ENCODE measurements at places on chromosomes 7 and 10.
A peak's percentile ranks its signal among the peaks of the same experiment; 100 is the strongest.

- DNase-seq: no peak
- no peak overlapping the region for H3K27ac ChIP-seq
- no peaks in the 10 kb centered on the region for H3K27me3 ChIP-seq
- no peaks in the 10 kb centered on the region for H3K36me3 ChIP-seq
Measured at GRCh38 chr7:34260279-34260678, 354.9 kb downstream of the BMPER start.

DNA sequence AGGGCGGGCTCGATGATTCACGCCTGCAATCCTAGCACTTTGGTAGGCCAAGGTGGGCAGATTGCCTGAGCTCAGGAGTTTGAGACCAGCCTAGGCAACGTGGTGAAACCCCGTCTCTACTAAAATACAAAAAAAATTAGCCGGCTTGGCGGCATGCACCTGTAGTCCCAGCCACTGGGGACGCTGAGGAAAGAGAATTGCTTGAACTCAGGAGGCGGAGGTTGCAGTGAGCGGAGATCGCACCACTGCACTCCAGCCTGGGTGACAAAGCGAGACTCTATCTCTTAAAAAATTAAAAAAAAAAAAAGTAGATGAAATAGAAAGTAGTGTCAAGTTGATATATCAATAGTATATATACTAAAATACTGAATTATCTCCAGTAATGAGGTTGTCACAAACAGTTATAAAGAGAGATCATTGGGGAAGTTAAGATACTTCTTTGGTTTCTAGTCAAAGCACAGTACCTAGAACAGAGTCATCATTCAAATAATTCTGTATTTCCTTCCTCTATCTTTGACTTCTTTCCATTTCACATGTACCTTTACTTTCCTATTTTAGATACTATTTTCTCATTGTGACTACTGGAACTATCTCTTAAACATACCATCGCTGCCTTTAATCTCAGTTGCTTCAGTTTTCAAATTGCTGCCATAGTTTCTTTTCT, 491.7 kb downstream of the GRM8 start:
- H3K4me3 ChIP-seq: no peak overlapping the region
- DNase-seq: no peak
- H3K36me3 ChIP-seq: no peaks in the 10 kb centered on the region

DNA sequence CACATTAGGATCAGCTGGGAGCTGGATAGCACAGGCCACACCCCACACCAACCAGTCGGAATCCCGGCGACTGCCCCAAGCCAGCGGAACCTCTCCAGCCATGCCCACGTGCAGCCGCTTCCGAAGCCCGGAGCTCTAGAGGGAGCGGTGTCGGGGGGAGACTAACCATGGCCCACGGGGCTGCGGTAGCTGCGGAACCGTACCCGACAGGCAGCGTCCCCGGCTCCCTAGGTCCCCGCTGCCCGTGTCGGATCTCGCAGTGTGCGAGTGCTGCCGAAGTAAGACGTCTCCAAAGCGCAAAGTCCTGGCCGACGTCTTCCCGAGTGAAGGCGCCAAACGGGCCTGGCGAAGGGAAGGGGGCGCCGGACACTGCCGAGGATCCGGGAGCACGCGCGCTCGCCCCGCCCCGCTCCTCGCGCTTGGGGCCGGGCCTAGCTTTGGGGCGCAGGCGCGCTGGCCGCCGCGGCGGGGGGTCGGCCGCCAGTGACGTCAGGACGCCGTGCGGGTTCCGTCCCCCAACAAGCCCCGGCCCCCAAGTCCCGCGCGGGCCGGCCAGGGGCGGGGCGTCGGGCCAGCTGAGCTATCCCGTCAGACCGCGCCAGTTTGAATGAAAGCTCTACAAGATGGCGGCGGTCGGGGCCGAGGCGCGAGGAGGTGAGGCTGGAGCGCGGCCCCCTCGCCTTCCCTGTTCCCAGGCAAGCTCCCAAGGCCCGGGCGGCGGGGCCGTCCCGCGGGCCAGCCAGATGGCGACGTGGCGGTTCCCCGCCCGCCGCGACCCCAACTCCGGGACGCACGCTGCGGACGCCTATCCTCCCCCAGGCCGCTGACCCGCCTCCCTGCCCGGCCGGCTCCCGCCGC, at the start of gene SUV39H2:
Gene SUV39H2 (plus strand): TSS at position 601 of the 858 bp plus-strand sequence. CDS start 23 bp downstream, at position 624.
- DNase-seq: peak; percentile 61
- H3K27ac ChIP-seq: no peak within 1 kb of the TSS
- H3K36me3 ChIP-seq: no peaks in the 10 kb centered on the region

DNA sequence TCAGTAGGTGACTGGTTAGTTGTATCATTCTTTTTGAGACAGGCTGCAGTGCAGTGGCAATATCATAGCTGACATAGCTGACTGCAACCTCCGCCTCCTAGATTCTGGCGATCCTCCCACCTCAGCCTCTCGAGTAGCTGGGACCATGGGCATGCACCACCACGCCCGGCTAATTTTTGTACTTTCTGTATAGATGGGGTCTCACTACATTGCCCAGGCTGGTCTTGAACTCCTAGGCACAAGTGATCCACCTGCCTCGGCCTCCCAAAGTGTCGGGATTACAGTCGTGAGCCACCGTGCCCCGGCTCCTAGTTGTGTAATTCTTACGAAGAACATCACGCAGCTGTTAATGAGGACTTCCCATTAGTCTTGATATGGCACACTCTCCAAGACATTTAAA, 123.4 kb upstream of the VKORC1L1 start:
- H3K36me3 ChIP-seq: peaks cover under 1% of the 10 kb centered on the region
- no peak overlapping the region for H3K4me3 ChIP-seq
- H3K27ac ChIP-seq: no peak overlapping the region
- DNase-seq: no peak

DNA sequence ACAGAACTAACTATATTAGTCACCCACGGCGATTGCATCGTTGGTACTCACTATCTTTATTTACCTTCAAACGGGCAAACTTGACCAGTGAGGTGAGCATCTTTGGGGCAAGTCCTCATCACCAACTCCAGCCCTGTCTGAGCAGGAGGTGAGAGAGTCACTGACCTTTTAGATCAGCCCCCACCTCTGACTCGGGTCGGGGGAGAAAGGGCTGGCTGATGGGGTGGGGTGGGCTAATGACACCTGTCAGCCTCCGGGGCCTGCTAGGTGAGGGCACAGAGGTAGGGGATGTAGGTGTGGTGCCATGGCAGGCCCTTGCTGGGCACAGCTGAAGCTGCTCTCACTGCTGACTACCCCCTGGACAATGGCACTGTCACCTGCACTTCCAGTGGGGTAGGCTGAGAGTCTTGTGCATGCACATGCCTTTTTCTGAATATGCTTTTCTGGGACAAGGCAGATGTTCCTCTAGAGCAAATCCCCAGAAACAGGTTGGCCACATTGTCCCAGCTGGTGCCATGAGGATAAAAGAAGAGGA, 359.5 kb upstream of the MKI67 start:
- no peaks in the 10 kb centered on the region for H3K36me3 ChIP-seq
- H3K4me3 ChIP-seq: no peak overlapping the region
- no peaks in the 10 kb centered on the region for H3K27me3 ChIP-seq
- peaks cover 1% of the 10 kb centered on the region for H3K4me1 ChIP-seq

DNA sequence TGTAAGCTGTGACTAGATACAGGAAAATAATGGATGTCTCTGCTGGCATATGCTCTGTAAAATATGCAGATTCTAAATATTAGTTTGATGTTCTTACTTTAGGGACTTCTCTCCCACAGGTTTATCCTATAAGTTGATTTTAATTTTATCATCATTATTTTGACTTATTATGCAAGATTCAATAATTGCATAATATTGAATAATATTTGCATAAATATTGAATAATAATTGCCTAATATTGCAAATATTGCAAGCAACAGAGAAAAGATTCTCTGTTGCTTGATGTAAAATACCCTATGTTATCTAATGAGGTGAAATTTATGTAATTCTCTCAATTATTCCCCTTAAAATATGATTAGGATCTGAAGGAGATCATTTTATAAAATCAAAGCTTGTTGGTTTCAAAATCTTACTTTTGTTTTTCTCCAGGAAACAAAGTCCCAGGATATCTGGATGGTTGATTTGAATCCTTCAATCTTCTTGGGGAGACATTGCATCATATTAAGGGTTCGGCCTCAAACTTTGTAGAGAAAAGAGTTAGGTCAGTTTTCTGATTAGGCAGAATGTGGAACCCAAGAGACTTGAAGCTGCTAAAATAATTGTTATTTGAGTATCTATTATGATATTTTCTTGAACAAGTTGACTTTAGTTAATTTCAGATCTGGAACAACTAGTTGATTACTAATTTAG, 92.8 kb upstream of the MTPN start:
- no peak overlapping the region for H3K4me3 ChIP-seq
- H3K27ac ChIP-seq: no peak overlapping the region
- H3K27me3 ChIP-seq: no peaks in the 10 kb centered on the region
- no peaks in the 10 kb centered on the region for H3K36me3 ChIP-seq

- H3K36me3 ChIP-seq: no peaks in the 10 kb centered on the region
- DNase-seq: no peak
- H3K27me3 ChIP-seq: peaks cover 4% of the 10 kb centered on the region
Measured at GRCh38 chr10:101570428-101571270, 17.4 kb downstream of the POLL start.

- DNase-seq: no peak
- no peaks in the 10 kb centered on the region for H3K27me3 ChIP-seq
- H3K36me3 ChIP-seq: no peaks in the 10 kb centered on the region
- H3K4me1 ChIP-seq: no peaks in the 10 kb centered on the region
- H3K4me3 ChIP-seq: no peak overlapping the region
Measured at GRCh38 chr10:106338486-106338885, 826.0 kb downstream of the SORCS1 start.

DNA sequence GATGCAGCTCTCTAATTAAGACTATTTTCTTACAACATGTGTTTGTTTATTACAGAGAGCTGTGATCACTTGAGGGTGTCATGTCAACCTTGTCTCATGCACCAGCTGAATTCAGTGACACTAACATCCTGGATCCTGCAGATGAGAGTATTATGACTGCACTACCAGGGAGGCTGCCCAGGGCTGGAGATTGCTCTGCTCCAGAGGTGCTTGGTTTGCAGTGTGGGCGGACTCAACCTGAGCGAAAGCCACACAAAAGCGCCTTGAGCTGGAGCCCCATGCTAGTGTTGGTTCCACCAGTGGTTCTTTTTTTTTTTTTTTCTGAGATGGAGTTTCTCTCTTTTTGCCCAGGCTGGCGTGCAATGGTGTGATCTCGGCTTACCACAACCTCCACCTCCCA, 33.8 kb upstream of the ATXN7L1 start:
- peaks cover 3% of the 10 kb centered on the region for H3K4me1 ChIP-seq
- H3K27me3 ChIP-seq: no peaks in the 10 kb centered on the region
- H3K36me3 ChIP-seq: no peaks in the 10 kb centered on the region
- H3K4me3 ChIP-seq: no peak overlapping the region

- peaks cover 37% of the 10 kb centered on the region for H3K36me3 ChIP-seq
- H3K4me1 ChIP-seq: peaks cover 5% of the 10 kb centered on the region
Measured at GRCh38 chr7:151215396-151215795, 5.1 kb upstream of the H2BK1 start.

DNA sequence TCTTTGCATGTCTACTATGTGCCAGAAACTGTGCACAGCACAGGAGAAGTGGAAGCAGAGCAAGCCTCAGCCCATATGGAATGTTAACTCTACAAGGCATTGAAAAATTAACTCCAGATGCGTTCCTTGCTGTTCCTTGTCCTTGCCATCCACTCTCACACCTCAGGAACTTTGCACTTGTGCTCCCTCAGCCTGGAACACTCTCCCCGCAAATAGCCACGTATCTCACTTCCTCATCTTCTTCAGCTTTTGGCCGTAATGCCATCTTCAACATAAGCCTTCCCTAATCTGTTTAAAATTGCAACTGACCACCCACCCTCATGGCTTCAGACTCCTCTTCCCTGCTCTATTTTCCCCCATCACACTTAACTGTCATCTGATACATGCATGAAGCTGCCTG, 83.2 kb upstream of the CAPZA2 start:
- no peak overlapping the region for H3K27ac ChIP-seq
- DNase-seq: no peak
- H3K27me3 ChIP-seq: no peaks in the 10 kb centered on the region
- H3K4me1 ChIP-seq: peaks cover 2% of the 10 kb centered on the region
- H3K36me3 ChIP-seq: no peaks in the 10 kb centered on the region
- no peak overlapping the region for H3K4me3 ChIP-seq

GRCh38 chr7:131154380-131154779, 173.3 kb upstream of the MKLN1 start:
- no peaks in the 10 kb centered on the region for H3K36me3 ChIP-seq
- DNase-seq: no peak
- H3K27me3 ChIP-seq: no peaks in the 10 kb centered on the region
- no peaks in the 10 kb centered on the region for H3K4me1 ChIP-seq
- no peak overlapping the region for H3K27ac ChIP-seq
- H3K4me3 ChIP-seq: no peak overlapping the region

GRCh38 chr10:132738454-132739224, 47.3 kb downstream of the NKX6-2 start:
- no peak overlapping the region for H3K27ac ChIP-seq
- H3K4me1 ChIP-seq: peaks cover 1% of the 10 kb centered on the region
- H3K27me3 ChIP-seq: no peaks in the 10 kb centered on the region
- no peak overlapping the region for H3K4me3 ChIP-seq
- H3K36me3 ChIP-seq: no peaks in the 10 kb centered on the region

DNA sequence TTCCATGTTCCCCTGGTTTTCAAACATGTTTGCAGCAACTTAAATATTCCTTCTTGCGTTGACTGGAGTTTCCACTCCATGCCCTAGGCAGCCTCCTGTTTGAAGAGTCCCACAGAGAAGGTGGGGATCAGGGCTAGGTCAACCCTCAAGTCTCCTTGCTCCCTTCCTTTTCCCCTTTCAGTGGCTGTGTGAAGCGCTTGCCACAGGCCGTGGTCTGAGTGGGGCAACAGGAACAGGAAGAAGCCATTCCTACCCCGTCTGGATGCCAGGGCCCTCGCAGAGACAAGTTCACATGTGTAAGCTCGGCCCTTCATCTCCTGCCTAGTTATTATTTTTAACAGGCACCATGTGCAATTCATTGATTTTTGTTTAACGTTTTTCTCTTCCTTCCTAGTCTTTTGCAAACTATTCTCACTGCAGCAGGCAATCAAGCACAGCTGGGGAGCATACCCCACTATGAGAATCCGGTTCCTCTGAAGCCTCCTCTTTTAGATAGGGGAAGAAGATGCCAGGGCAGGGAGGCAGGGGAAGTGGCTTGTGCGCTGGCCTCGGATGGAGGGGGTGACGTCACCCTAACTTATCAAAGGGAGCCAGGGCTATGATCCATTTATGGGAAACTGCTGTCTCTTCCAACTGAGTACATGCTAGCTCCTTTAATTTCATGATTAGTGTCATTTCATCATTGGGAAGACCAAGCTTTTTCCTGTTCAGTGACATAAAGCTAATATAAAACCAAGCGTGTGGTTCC, 64.2 kb downstream of the PRLHR start:
- H3K27ac ChIP-seq: no peak overlapping the region
- H3K4me3 ChIP-seq: no peak overlapping the region
- peaks cover 2% of the 10 kb centered on the region for H3K4me1 ChIP-seq
- H3K27me3 ChIP-seq: no peaks in the 10 kb centered on the region

GRCh38 chr7:100132126-100132525, 5.4 kb downstream of the MBLAC1 start:
- no peaks in the 10 kb centered on the region for H3K27me3 ChIP-seq
- H3K4me3 ChIP-seq: no peak overlapping the region
- no peaks in the 10 kb centered on the region for H3K36me3 ChIP-seq
- no peaks in the 10 kb centered on the region for H3K4me1 ChIP-seq

GRCh38 chr10:42952349-42952748, 124.5 kb upstream of the RET start:
- no peaks in the 10 kb centered on the region for H3K36me3 ChIP-seq
- H3K4me1 ChIP-seq: peaks cover 3% of the 10 kb centered on the region
- H3K27ac ChIP-seq: no peak overlapping the region
- H3K4me3 ChIP-seq: no peak overlapping the region
